Activated naive CD8-positive, alpha-beta T cell treated with anti-CD3 and anti-CD28 coated beads for 36 hours (primary cell): ENCODE measurements at places on chromosomes 4 and X.

- DNase-seq: no peak
Observed at GRCh38 chrX:114058988-114059418, 524.9 kb upstream of the HTR2C start.

- no peak for DNase-seq
Observed at GRCh38 chr4:128709268-128709667, 100.2 kb upstream of the JADE1 start.

- DNase-seq: no peak
Observed at GRCh38 chr4:183192571-183192970, 93.5 kb downstream of the WWC2 start.

DNA sequence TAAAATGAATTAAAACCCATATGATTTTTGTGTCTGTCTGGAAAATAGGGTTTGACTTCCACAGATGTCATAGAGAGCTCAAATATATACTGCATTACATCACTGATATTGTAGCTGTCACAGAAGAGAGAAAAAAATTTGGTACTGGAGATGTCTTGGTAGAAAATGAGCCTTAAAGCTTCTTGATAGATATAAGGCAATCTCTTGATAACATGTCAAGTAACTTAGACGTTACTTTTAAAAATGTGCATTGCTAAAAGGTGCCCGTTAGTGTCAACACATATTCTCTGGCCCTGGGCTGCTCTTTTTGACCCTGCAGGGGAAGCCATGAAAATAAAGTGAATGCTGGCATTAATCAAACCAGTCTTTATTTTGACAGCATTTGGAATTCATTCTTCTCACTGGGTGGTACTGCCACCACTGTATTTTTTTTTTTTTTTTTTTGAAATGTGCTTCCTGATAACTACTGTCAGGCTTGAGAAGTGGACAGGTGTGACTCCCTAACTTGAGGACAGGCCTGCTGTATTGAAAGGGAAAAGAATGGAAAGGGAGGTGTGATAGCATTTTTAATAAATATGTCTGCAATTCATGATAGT, 53.0 kb upstream of the RAPGEF2 start:
- DNase-seq: no peak
